H9 (cell line): ENCODE measurements at places on chromosomes 6 and 20. TPM values are rescaled to one million over a fixed set of nuclear protein-coding genes. Genes with fewer than 3 reads are reported as not detected.

GRCh38 chr20:45038745-45039474 is 62.0 kb downstream of the KCNS1 start:
- no peak for DNase-seq

Gene ITPR3
- 39.1 and 40.3 TPM in 2 replicates for total RNA-seq

GRCh38 chr6:73779943-73780342 is 83.9 kb downstream of the CD109 start:
- DNase-seq = no peak

Gene BHLHE23
- 0.22 and 0.35 TPM in 2 replicates for total RNA-seq

Gene MROH8
- 0.79 and 0.90 TPM in 2 replicates for total RNA-seq
